NCI-H1048 (cell line): ENCODE measurements at places on chromosomes 12 and 14.

DNA sequence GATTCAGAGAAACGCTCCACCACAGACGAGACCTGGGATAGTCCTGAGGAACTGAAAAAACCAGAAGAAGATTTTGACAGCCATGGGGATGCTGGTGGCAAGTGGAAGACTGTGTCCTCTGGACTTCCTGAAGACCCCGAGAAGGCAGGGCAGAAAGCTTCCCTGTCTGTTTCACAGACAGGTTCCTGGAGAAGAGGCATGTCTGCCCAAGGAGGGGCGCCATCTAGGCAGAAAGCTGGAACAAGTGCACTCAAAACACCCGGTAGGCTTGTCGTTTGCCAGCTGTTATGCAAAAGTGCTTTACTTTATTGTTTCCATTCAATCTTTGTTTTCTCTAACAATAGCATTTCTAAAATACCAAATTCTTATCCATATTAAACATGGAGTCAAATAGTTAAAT, 287.3 kb downstream of the NAV3 start:
- no peak for DNase-seq

DNA sequence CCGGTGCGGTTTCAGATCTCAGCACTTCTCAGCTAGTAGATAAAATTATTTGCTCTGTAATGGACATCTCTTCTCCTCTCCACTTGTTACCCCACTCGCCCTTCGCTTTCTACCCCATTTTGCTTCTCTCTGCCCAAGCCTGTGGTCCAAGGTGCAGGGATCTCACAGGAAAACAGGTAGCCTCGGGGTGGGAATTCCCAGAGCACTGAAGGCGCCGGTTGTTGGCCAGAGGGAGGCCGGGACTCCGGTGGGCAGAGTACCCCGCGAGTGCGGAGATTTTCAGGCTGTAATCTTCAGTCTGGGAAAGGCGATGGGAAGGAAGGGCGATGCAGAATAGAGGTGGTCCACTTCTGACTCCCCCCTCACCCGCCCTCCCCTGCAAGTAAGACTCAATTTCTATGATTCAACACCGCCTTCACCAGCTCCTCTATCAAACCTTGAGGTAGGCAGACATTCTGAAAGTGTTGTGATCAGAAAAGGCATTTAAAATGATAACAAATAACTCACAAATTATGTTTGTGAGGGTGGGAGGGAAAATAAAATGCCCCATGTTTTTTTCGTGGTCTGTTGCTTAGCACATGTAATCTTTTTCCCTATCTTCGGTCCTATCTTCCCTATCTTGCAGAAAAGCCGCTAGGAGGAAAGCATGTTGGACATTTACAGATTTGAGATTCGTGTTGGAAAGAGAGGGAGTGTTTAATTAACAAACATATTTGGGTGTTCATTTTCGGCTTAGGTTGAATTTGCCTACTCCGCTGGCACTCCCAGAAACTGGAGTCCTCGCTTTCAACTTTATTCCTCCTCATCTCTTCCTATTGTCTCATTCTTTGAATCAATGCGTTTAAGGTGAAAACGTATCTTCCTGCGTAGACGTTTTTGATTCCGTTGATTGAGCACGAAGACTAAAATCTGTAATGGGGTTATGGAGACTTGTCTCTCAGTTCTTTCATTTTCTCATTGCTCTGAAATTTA, 8.5 kb downstream of the FOXG1 start:
- DNase-seq, result no peak

GRCh38 chr12:50401500-50402081, 906 bp downstream of the LARP4 start:
- no peak for DNase-seq

DNA sequence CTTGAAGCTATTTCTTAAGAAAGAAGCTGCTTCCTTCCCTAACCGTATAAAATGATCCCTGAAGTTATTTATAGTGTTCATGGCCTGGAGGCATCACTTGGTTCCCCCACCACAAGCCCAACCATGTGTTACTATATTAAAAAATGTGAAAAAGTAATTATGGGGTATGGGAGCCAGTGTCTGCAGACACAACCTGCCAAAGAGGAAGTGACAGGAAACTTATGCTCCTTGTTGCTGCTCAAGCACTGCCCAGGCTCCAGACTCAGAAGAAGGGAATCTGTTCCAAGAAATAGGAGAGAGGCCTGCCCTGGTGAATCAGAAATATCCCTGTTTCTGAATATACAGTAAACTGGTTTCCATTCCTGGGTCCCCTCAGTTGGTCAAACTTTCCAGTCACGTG, 217.2 kb upstream of the BMP4 start:
- DNase-seq, result no peak

GRCh38 chr12:120774169-120774916, 48.7 kb downstream of the ACADS start:
- DNase-seq, result no peak

DNA sequence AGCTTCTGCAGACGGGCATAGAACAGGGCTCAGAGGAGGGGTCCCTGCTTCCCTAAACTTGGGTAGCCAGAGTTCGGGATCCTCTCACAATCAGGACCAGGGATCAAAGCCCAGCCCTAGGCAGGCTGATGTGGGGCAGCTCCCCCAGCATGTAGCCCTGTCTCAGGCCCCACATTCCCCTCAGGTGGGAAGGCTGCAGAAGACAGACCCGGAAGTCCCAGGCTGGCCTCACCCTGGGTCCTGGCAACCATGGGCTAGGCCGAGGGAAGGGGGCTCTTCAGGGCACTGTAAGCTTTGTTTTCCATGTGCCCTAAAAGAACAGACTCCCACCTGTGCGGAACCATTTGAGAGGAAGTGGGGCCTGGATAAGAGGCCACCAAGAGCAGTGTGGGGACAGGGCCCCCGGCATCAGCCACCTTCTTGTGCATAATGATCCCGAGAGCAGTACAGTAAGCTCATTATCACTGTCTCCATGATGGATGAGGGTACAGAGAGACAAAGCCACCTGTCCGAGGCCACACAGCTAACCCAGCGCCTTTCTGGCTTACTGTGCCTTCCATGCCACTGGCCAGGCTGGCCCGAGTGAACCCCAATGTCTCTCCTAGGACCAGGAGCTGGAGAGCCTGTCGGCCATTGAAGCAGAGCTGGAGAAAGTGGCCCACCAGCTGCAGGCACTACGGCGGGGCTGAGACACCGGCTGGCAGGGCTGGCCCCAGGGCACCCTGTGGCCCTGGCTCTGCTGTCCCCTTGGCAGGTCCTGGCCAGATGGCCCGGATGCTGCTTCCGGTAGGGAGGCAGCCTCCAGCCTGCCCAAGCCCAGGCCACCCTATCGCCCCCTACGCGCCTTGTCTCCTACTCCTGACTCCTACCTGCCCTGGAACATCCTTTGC, 11.5 kb downstream of the CHGA start:
- no peak for DNase-seq

DNA sequence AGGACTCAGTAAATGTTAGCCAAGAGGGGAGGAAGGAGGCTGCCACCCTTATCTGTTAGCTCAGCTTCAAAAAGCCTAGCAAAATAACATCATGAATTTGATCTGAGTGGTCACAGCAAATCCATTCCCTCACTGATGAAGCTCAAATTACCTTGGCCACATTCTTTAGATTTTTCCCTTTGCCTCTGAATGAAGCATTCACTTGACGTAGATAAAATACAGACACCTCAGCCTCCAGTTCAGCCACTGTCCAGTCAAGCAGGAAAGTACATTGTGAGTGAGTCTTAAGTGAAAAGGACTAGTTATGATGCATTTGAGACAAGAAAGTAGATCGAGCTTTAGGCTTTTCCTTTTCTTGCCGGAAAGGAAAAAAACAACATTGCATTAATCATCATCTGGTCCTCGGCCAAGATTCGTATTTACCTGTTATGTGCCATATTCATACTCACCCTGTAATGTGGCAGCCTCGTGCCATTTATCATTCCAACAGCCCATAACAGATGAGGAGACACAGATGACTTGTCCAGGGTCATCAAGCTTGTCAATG, 146.5 kb downstream of the ETV6 start:
- no peak for DNase-seq

GRCh38 chr12:57740656-57741412, 2.3 kb upstream of the AGAP2 start:
- no peak for DNase-seq

GRCh38 chr14:69987406-69988121, 108.3 kb downstream of the SMOC1 start:
- DNase-seq, result no peak

DNA sequence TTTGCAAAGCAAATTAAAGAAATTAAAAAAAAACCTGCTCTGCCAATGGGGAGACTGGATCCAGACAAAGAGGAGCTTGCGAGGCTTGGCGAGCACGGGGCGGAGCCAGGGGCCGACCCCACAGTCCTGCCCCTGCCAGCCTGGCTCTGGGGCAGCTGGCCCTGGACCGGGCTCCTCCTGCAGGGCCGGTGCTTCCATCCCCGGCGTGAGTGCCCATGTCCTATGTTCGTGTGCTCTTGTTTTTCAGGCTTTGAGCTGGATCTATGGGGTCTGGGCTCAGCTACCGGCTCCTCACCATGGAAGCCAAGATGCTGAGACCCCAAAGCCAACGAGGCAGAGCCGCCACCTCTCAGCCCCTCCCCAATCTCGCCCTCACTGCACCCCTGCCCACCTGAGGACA, 176.8 kb downstream of the KIF26A start:
- DNase-seq, result no peak

DNA sequence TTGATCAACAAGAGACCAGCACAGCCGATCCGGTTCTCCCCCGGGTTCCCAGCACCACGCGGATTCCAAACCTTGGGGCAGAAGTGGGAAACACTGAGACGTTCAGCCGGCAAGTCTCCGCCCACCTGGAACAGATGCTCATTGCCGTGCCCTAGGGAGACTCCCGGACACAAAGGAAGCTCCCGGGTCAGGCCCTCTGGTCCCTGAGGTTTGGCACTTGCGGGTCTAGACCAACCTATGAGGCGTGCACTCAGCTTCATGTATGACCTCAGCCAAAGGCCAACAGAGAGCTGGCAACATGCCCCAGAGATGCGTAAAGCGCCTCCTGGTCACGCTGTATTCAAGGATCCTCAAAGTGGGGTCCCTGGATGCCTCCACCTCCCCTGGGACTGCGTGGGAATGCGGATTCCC, 2.5 kb downstream of the RIMBP2 start:
- DNase-seq, result no peak

DNA sequence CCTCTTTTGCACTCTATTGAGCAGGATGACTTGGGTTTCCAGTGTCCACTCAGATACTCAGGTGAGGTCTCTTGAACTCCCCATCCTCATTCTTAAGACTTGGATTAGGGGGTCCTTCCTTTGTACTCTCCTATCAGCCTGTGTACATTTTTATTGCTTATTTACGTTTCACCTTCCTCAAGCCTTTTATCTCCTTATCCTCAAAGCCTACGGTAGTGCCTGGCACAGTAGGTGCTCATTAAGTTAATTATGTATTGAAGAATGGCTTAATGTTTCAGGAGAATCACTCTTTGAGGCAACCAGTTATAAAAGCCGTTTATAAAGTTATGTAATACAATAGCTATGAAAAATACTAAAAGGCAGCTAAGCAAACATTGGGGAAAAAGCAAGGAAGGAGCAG, 315.7 kb downstream of the NPAS3 start:
- DNase-seq, result no peak

DNA sequence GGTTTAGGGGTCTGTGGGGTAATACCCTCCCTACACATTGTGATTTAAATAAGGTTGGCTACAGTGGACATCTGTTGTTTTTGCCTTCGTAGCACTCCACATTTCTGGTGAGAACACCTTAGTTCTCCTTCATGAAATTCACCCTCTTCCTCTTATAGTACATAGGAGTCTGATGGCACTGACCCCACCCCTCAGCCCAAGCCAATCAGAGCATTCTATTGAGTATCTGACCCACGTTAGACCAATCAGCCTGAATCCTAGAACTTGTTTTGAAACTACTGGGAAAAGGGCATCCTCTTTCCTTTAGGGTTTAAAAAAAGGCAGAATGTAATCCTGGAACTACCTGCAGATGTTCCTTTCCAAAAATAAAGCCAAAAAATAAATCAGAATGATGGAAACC, 15.8 kb upstream of the LRRC9 start:
- no peak for DNase-seq

- no peak for DNase-seq
Observed at GRCh38 chr14:26993556-26993955, 395.7 kb upstream of the NOVA1 start.

DNA sequence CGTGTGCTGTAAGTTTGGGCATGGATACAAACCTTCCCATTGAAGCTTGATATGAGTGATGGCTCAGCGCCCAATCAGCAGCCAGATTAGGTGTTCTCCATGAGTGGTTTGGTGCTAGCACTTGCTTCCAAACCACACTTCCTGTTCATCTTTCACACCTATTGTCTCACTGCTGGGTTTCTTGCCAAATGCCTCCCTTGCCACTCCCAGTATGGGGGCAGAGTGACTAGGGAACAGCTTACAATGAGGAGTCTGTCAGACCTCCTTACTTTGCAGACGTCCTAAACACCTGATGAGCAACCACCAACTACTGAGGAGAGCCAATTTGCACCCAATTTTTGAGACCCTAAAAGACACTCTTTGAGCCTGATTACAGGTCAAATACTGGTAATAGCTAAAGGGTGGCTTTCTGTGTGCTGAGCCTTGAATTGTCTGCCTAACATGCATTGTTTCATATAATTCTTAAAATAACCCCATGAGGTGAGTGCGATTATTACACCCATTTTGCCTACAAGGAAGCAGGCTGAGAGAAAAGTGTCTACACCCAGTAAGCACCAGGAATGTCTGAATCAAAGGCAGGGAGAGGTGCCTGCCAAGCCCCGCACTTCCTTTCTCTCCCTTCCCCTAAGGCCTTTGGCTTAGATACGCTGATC, 48.4 kb upstream of the FOS start:
- DNase-seq, result no peak

DNA sequence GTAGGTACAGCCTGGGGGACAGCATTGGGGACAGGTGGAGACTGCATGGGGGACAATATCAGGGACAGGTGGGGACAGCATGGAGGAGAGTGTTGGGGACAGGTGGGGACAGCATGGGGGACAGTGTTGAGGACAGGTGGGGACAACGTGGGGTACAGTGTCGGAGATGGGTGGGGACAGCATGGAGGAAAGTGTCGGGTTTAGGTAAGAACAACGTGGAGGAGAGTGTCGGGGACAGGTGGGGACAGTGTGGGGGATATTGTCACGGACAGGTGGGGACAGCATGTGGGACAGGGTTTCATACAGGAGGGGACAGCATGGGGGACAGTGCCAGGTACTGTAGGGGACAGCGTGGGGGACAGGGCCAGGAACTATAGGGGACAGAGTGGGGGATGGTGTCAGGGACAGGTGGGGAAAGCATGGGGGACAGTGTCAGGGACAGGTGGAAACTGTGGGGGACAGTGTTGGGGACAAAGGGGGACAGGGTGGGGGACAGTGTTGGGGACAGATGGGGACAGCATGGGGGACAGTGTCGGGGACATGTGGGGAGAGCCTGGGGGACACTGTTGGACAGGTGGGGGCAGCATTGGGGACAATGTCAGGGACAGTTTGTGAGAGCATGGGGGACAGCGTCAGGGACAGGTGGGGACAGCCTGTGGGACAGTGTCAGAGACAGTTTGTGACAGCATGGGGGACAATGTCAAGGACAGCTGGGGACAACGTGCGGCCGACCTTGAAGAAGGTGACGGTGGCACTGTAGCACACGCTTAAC, 213.1 kb downstream of the TMEM121 start:
- no peak for DNase-seq

- DNase-seq, result no peak
Observed at GRCh38 chr12:23141335-23141734, 516.4 kb downstream of the ETNK1 start.
